ENCODE measurements at places on chromosomes 11 and 22.

DNA sequence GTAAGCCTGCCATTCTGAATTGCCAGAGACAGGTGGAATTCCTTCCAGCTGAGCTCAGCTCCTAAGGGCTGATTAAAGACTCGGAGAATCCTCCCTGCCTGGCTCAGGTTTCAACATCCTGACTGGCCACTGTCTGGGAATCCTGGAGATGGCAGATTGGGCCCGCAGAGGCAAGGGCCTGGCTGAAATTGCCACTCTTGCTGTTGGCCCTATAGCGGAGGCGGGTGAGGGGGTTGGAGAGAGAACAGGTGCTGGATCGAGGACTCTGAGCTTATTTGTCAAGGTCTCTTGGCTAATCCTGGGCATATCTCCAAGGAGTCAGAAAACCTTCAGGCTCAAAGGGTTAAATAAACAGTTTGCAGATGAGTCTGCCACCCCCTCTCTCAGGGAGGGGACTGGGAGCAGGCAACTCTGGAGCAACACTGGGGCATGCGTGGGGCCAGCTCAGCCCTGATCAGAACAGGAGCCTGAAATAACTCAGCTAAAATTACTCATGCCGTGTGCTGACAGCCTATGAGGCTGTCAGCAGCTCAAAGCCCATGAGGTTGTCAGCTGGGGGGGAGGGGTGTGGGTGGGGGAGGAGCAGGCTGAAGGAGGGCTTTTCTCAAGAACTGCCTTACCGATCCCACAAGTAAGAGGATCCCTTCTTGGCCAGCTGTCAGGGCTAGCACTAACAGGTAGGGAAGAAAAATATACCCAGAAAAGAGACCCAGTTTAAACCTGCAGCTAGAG lies 14.7 kb upstream of the MFRP start:
- DNase-seq: peak; percentile 24

DNA sequence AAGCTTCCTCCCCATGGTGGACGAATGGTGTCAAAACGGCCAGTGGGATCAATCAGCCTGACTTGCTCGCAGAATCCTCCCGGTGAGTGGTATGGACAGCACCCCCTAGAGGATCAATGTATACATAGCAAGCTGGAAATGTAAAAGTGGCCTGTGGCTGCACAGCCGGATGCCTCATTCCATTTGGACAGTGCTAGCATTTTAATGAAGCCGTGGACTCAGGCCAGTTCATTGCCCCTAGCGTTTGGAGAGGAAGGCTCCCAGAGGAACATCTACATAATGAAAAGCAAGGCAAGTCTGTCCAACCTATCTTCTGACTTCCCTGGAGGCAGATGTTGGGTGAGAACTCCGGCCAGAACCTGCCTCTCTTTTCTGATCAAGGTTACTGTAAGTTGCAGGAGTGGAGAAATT lies 942.3 kb downstream of the NTM start:
- DNase-seq: peak; percentile 70

DNA sequence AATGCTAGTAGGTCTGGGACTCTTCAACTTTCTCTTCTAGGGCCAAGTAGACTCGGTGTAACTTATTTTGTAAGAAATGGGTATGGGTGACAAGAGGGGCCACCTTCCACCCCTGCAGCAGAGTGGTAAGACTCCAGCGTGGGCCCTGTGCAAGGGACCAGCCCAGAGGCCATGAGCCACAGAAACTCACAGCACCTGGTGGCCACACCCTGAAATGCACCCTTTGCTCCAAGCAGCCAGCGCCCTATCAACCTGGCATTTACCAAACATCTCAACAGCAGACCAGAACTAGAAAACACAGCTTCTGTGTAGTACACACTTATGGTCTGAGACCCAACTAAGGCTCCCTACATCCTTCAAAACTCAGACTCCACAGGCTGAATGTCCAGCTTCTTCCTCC lies 5.7 kb downstream of the CDCA5 start:
- peak; percentile 30 for DNase-seq

DNA sequence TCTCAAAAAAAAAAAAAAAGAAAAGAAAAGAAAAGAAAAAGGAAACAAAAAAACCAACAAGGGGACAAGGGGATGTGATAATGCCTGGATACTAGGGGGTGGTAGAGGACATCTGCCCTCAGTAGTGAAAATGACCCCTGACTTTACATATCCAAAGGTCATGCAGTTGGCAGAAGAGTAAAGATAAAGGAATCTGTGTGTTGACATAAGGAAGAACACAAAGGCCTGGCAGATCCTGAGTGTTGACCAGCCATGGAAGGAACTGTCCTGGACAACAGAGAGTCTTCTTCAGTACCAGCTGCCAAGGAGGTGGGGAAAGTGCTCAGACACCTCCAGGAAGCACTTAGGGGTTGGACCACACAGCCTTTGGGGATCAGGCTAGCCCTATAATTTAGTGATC lies 12.6 kb downstream of the SLC43A1 start:
- DNase-seq: no peak

DNA sequence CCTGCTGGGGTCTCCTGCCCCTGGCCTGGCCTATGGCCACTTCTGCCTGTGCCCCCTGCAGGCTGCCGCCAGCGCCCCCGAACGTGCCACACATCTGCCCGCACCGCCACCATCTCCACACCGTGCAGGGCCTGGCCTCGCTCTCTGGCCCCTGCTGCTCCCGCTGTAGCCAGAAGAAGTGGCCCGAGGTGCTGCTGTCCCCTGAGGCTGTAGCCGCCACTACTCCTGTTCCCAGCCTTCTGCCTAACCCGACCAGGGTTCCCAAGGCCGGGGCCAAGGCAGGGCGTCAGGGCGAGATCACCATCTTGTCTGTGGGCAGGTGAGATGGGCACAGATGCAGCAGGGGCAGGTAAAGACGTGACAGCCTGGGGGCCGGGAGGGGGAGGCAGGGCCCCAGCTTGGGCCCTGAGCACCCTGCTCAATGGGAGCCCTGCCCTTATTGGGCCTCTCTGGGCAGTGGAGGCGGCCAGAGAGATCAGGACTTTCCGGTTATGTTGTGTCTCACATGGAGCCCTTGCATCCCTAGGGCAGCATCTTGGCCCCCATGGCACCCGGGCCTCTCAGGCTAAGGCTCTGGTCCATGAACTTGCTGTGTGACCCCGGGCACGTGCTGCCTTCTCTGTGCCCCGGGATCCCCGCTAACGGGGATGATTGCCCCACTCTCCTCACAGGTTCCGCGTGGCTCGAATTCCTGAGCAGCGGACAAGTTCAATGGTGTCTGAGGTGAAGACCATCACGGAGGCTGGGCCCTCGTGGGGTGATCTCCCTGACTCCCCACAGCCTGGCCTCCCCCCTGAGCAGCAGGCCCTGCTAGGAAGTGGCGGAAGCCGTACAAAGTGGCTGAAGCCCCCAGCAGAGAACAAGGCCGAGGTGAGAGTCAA lies 18.5 kb downstream of the RELT start:
- no peak for DNase-seq

Data from NCI-H2081 (cell line).